Skin of body (tissue), 3 donors: ENCODE measurements at places on chromosomes 12 and 14. TPM values are rescaled to one million over a fixed set of nuclear protein-coding genes. Genes with fewer than 3 reads are reported as not detected.

PLEK2 gene
- total RNA-seq: 14.0 TPM

ZNF605 gene
- total RNA-seq: 14.7 TPM

SLC41A2 gene
- total RNA-seq: 17.2 TPM

TRPV4 gene
- 4.2 TPM for total RNA-seq

LHX5 gene
- not detected for total RNA-seq

TPH2 gene
- total RNA-seq: not detected

INHBE gene
- total RNA-seq: 0.10 TPM

B3GNT4 gene
- total RNA-seq: 0.59 TPM

CLEC9A gene
- 0.99 TPM for total RNA-seq

LRRC10 gene
- 0.10 TPM for total RNA-seq

PTPRO gene
- total RNA-seq: 2.6 TPM

MRPS35 gene
- 41.3 TPM for total RNA-seq

ADAMTS20 gene
- total RNA-seq: 0.10 TPM

CRIP1 gene
- 10.5 TPM for total RNA-seq

PMEL gene
- total RNA-seq: 19.8 TPM

HSPB8 gene
- total RNA-seq: 26.8 TPM

EVL gene
- total RNA-seq: 46.1 TPM

HOXC10 gene
- total RNA-seq: 2.6 TPM

MYO1H gene
- total RNA-seq: 2.4 TPM

GARIN6 gene
- not detected for total RNA-seq

KCNH3 gene
- 0.49 TPM for total RNA-seq

IL31 gene
- total RNA-seq: not detected

SLC8A3 gene
- total RNA-seq: 3.5 TPM

CD9 gene
- 297 TPM for total RNA-seq

MYBPC1 gene
- 398 TPM for total RNA-seq

PSMC1 gene
- total RNA-seq: 83.5 TPM

NFYB gene
- 17.6 TPM for total RNA-seq

OLR1 gene
- total RNA-seq: 2.7 TPM

RBP5 gene
- 1.4 TPM for total RNA-seq

VWF gene
- total RNA-seq: 51.8 TPM

HOTAIR gene
- 0.79 TPM for total RNA-seq

CISTR gene
- total RNA-seq: not detected

TMPRSS12 gene
- not detected for total RNA-seq

LAG3 gene
- total RNA-seq: 0.49 TPM

CABP1 gene
- 1.3 TPM for total RNA-seq

IRAK3 gene
- total RNA-seq: 14.6 TPM

PLEKHD1 gene
- 0.20 TPM for total RNA-seq

CLBA1 gene
- 3.5 TPM for total RNA-seq

BLOC1S1 gene
- 47.4 TPM for total RNA-seq

GNB3 gene
- total RNA-seq: 2.2 TPM

DUSP6 gene
- total RNA-seq: 57.8 TPM

RIC8B gene
- total RNA-seq: 12.7 TPM

PRR13 gene
- total RNA-seq: 18.2 TPM
